Stimulated activated CD8-positive, alpha-beta memory T cell treated with anti-CD3 and anti-CD28 coated beads, Interleukin-12 subunit alpha, Interleukin-12 subunit beta, amount 100 ng/mL, for 4 hours (primary cell): ENCODE measurements at places on chromosomes 13 and 19.

DNA sequence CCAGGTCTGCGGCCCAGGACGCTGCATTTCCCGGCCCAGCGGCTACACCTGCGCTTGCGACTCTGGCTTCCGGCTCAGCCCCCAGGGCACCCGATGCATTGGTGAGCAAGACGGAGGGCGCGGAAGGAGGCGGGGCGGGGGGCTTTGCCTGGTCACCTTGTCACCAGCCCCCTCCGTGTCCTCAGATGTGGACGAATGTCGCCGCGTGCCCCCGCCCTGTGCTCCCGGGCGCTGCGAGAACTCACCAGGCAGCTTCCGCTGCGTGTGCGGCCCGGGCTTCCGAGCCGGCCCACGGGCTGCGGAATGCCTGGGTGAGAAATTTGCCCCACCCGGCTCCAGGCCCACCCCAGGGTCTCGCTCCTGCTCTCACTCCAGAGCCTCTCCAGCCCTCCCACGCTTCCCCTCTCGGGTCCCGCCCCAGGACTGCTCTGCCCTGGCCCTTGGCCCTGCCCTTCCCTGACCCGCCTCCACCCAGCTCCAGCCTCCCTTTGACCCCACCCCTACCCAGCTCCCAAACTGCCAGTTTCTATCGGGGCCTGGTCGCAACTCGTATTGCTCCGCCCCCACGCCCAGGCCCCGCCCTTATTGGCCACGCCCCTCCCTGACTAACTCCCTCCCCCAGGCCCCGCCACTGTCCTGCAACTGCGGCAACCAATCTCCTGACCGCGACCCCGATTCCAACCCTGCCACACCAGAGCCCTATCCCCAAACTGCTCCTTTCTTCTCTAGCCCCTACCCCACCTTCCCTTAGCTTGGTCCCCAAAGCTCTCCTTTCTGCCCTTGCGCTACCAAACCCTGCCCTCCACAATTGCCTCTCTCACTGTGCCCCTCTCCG is 8.6 kb downstream of the LTBP4 start:
- DNase-seq: peak; percentile 79

DNA sequence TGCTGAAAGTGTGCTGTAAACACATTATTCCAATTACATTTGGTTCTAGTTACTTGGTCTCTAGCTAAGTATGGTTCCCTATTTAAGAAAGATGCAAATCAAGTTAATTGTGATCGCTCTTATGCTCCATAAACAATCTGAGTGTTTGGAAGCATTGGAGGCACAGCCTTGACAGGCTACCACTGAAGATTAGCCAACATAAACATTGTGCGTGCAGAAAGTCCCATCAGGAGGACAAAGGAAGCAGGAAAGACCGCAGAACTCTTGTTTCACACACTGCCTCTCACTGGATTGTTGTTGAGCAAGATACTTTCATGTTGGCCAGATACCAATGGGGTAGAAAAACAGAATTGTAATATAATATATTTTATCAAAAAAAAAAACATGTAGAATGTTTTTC is 814.4 kb downstream of the EFNB2 start:
- DNase-seq: no peak

DNA sequence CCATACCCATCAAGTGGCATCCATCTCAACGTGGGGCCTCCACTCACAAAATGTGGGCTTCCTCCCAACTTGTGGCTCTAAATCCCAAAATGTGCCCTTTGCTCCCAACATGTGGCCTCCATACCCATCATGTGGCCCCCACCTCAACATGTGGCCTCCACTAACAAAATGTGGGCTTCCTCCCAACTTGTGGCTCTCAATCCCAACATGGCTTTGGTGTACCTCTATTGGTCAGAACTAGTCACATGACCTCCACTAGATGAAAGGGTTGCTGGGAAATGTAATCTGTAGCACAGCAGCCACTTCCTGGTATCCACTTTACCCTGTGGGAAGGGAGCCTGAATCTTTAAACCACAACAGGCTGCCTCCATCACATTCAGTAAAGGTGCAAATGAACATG is 10.1 kb upstream of the ACER1 start:
- DNase-seq: no peak

- no peak for DNase-seq
Measured at GRCh38 chr13:99027260-99027659, 49.4 kb upstream of the DOCK9 start.

DNA sequence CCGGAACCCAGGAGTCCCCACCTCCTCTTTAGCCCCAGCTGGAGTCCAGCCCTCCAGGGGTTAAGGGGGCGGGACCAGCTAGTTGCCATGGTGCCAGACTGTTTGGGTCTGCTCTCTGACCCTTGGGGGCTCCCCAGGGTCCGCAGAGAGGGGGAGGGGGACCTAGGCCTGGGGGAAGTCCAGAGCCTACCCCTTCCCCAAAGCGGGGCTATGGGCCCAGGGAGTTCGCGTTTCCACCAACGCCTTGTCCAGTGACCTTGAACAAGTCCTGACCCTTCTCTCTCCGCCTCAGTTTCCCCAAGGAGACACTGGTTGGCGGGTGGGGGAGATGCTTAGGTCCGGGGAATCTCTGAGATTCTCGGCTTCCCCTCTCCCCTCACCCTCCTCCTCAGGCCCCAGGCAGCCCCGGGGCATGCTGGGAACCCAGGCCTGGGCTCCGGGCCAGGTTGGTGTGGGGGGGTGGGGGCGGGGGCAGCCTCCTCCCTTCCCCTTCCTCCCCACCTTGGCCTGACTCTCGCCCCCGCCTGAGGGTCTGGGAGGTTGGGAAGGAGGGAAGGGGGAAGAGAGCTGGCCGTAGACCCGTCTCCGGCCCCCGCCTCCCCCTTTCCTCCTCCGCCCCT is 2.6 kb upstream of the SPACA6 start:
- DNase-seq: peak; percentile 18

DNA sequence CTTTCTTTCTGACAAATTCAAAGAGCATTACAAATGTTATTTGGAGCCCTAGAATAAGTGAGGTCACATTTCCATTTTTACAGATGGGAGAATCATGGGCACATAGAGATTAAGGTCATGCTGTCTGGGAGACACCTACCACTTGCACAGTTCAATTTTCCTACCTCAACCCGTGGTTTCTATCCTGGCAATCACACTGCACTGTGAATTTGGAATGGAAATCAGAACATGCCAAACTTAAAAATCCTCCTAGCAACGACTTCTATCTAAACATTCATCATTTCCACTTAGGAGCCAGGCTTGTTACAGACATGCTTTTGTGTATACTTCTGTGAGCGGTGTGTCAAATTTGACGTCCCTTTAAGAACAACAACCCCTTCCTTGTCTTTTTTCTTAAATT is 251.5 kb downstream of the DNAJC15 start:
- DNase-seq: no peak

DNA sequence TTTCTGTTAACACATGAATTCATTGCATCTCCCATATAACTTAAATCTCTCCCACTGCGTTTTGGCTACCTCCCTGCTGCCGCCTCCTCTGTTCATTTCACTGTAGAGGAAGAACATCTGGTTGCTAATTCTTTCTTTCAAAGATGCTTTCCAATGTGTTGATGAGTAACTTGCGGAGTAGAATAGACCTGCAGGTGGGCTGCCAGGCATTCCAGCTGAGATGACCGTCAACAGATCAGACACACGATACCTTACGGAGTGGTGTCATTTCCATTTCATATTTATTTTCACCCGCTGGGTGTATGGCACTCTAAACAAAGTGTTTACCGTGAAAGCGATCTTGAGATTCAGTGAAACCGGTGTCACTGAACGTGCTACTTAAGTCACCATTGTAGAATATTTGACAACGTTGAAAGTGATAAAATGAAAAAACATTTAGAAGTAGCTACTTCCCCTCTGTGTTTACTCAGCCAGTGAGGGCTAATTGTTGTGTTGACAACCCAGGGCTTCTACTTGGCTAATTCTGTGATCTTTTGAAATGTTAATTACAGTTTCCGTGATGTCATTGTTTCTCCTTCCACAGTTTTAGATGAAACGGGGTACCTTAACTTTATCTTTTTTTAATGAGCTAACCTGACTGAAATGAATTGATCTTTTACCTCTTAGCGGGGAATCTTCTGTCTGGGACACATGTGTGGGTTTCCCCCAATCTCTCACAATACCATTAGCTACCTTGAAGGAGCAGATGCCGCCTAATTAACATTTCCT is 228.5 kb upstream of the ARGLU1 start:
- DNase-seq: no peak

- DNase-seq: no peak
Measured at GRCh38 chr13:85864963-85865530, 65.8 kb upstream of the SLITRK6 start.

DNA sequence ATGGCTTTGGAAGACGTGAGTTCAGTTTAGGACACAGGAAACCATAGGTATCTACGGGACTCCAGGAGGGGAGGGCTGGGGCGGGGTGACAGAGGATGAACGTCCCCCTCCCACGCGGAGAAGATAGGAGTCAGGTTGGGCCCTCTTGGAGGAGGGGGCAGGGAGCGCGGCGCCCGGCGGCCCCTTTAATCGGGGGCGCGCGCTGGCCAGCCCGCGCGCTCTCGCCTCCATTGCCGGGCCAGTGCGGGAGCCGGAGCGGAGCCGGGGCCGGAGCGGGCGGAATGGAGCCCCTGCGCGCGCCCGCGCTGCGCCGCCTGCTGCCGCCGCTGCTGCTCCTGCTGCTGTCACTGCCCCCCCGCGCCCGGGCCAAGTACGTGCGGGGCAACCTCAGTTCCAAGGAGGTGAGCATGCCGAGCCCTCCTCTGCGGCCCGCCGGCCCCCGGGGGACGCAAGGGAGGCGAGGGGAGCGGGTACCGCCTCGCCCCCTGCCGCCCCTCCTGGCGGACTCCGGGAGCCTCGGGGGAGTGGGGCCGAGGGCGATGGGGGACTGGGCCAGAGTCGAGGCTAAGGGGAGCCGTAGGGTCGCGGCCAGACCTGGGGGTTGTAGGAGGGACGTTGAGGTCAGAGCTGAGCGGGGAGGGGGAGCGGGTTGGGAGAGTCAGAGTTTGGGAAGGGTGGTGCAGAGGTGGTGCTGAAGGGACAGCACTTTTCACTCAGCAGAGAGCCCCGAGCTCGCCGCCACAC is at the start of gene TMEM145:
TSS of gene TMEM145 (plus strand) at position 214 of the 744 bp plus-strand sequence. CDS start at position 282, 68 bp downstream.
- no peak for DNase-seq

- DNase-seq: no peak
Measured at GRCh38 chr19:48708471-48708870, 11.1 kb downstream of the MAMSTR start.

GRCh38 chr19:37725181-37725580 is 5.6 kb upstream of the ZNF607 start:
- no peak for DNase-seq

DNA sequence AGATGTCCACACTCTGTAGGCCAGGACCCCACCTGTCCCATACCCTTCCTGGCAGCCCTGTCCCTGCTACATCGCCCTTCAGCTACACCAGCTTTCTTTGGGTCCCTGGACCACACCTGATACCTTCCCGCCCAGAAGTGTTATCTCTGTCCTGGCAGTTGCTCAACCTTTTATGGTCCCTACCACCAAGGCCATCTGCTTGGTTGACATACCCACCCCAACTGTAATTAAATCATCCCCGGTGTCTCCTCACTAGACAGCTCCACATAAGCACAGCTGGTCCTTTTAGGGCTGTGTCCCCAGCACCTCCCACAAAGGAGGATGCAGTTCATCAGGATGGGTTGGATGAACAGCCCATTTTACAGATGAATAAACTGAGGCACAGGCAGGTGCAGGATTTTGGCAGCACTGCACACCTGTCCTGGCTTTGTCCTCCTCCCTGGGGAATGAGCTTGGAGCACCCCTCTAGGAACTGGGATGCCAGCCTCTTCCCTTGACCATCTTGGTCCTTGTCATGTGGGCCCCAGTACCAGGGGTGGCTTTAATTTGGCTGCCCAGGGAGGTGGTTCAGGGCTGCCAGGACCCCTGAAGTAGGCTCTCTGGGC is 12.9 kb downstream of the NACC1 start:
- no peak for DNase-seq

GRCh38 chr19:35048911-35049411 is 7.4 kb downstream of the HPN start:
- no peak for DNase-seq

GRCh38 chr19:9953802-9954542 is 17.7 kb upstream of the OLFM2 start:
- DNase-seq: no peak

DNA sequence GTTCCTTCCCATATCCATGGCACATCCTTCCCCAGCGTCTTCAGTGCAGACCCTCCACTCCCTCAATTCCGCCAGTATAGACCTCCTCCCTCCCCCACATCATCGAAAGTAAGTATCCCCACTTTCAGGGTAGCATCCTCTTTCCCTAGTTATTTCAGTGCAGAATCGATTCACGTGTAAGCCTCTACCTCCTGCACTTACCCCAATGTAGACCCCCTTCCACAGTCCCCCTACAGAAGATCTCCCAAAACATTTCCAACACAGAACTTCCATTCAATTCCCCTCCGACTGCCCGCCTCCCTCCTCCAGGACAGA is 664 bp downstream of the IRF3 start:
- no peak for DNase-seq

GRCh38 chr19:50803633-50804419 is 13.6 kb downstream of the ACP4 start:
- DNase-seq: peak; percentile 15

DNA sequence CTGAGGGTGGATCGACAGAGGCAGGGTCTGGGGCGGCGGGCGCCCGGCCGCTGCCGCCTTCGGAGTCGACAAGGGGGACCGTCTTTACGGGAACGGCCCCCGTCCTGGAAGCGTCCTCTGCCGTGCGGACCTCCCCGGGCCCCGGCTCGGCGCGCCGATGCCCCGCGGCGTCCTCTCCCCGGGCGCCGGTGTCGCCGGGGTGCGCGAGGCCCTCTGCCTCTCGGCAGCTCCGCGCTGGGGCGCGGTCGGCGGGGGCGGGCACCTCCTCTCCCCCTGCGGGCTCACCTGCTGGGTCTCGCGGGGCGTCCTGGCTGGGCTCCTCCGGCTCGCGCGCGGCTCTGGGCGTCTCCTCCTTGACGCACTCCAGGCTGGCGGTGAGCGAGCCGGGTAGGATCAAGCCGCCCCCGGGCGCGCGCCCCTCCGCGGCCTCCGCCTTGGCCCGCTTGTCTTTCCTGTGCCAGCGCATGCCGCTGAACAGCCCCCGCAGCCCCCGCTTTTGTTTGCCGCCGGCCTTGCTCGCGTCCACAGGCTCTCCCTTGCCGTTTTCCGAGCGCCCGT is 1.5 kb downstream of the AMER2 start:
- DNase-seq: no peak

GRCh38 chr13:80591976-80592740 is 251.2 kb upstream of the SPRY2 start:
- DNase-seq: no peak

DNA sequence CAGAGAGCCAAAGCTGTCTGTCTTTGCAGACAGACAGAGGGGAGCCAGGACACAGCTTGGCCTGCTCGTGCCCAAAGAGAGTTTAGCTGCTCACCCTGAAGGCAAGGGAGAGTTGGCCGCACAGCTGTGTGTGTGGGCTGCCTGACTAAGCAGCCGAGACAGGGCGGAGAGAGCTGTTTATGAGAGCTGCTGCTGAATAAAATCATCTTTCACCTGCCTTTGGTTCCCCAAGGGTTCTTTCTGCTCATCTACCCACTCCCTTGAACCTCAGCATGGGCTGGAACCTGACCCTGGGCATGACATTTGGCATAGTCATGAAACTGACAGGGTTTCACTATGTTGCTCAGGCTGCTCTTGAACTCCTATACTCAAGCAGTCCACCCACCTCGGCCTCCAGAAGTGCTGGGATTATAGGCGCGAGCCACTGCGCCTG is 98.2 kb downstream of the RBM26 start:
- DNase-seq: no peak
